Left ventricle myocardium superior (tissue), 1 donor: ENCODE measurements at places on chromosomes 2 and 18. TPM values are rescaled to one million over a fixed set of nuclear protein-coding genes. Genes with fewer than 3 reads are reported as not detected.

The NEB gene
- 0.55 TPM for total RNA-seq

GRCh38 chr2:46716927-46717326 lies 198.7 kb downstream of the MCFD2 start:
- DNase-seq: no peak

DNA sequence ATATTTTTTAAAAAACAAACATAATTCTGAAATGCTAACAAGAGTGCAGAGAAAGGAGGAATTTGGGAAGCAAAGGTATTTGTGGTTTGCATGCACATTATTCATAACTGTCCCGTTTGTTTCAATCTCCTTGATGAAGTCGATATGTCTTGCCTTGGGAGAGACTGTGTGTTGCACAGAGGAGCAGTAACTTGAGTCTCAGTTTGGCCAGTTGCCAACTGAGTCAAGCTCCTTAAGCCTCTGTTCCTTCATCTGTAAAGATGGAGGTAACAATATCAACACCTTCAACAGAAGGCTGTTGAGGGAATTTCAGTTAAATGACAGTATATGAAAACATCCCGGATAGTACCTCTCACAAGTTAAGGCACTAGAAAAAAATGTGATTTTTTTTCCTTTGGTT lies 226.2 kb downstream of the ASXL3 start:
- no peak for DNase-seq

- DNase-seq: no peak
Observed at GRCh38 chr2:186699742-186700141, 5.9 kb downstream of the FAM171B start.

The IL36G gene
- total RNA-seq: not detected

The IL36RN gene
- total RNA-seq: not detected

DNA sequence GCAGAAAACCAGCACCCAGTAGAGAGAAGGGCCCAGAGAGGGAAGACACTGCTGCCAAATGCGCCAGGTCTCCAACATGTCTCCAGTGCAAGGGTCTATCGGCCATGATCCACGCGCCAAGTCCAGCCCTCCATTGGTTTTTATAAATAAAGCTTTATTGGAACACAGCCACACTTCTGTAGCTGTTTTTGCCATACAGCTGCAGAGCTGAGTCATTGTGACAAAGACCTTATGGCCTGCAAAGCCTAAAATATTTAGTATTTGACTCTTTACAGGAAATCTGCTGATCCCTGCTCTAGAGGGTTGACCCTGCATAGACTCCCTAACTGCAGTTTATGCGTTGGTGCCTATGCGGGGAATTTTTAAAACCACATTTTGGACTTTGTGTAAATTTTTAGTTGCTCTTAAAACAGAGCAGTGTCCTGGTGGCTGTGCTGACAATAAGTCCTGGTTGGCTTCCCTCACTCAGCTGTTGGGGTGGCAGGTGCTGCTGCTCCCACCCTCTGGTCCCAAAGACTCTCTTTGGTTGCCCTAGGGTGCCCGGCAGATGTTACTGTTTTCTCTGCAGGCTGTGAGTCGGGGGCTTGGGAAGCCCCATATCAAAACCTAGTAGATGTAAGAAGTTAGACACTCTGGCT lies 154.9 kb downstream of the CTIF start:
- DNase-seq: no peak

DNA sequence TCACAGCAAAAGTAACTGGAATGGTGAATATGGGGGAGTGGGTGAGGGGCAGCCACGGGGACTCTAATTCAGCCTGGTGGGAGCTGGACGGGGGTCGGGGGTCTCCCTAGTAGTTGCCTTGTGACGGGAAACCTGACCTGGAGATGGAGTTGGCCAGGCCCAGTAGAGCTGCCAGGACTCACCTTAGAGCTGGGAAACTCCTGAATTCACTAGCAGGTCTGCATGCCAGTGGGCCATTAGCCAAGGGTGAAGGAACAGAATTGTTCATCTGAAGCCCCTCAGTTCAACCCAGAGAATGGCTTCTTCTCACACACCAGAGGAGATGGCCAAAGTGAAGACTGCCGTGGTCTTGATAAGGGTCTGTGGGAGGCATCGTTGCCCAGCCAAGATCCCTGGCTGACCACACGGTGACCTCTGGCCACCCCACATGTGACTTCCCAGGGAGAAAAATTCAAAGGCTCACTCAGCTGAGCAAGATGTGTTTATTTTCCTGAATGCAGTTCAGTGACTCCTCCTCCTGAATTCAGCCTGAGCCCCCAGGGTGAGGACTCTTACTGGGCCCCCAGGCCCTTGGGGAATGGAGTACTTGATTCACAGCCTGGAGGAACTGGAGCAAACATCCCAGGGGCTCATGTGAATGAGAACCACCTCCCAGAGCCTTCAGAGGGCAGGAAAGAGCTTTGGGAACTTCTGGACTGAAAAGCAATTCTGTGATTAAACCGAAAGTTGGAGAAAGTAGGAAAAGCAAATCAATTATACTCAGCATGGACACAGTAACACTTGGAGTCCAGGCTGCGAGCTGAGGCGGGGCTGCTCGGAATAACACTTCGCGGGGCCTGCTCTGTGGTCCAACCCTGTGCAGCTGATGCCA lies 25.2 kb downstream of the MOCOS start:
- peak; percentile 31 for DNase-seq

DNA sequence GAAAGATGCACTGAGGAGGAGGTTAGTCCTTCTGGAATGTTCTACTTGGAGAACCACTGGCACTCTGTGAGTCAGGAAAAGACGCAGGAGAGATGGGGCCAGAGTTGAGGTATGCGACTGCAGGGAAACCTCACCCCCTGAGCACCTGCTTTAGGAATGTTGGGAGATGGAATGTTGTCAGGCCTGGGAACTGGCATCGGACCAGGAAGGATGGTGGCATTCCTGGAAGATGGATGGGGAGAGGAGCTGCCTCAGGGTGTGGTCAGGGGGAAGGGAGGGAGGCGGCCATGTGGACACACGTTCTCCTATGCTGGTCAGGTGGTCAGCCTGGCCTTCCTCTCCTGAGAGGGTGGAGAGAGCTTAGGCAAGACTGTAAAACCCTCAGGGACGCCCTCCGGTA lies 146.3 kb downstream of the CELF4 start:
- DNase-seq: no peak

The PCARE gene
- total RNA-seq: 0.84 TPM

DNA sequence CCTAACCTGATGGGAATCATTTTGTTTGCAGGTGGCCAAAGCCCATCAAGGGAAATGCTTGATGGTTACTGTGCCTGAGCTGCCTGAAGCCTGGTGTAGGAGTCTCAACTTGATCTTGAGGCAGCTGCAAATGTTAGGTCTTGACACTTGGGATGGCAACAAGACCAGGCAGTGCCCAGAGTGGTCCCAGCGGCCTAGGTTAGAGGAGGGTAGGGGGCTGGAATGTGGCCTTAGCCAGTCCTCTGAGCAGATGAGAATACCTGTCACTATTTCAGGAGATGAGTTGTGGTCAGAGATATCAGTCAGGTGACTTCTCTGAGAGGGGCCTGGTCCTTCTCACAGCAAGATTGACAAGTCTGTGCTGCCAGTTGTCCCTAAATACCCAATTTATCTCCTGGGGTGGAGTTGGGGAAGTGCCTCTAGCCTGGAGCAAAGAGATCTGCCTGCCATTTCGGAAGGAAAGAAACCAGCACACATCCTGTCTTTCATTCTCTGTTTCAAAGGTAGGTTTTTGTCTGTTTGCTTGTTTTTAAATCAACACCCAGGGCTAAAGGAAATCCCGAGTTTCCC lies 13.4 kb downstream of the SPTBN1 start:
- DNase-seq: no peak

DNA sequence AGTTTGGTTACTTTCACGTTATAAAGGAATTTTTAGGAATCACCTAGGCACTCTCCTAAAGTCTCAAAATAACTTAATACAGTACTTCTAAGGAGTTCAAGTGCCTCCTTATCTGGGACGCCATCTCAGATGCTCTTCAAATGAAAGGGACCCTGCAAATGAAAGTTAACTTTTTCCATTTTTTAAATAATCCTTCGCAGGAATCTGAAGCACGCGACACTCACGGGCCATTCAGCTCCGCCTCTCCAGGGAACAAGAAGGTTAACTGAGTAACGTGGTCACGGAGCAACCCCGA lies 537 bp upstream of the ZC3H15 start:
- no peak for DNase-seq

GRCh38 chr2:71788601-71789240 lies 335.4 kb downstream of the DYSF start:
- DNase-seq: no peak

The ARHGAP28 gene
- 1.4 TPM for total RNA-seq

- DNase-seq: no peak
Observed at GRCh38 chr2:75577280-75577679, 16.5 kb upstream of the EVA1A start.

- DNase-seq: no peak
Observed at GRCh38 chr18:77151033-77151771, 18.6 kb upstream of the MBP start.

GRCh38 chr2:216082805-216083204 lies 1.1 kb downstream of the TMEM169 start:
- DNase-seq: no peak

GRCh38 chr2:27123302-27124150 lies at the start of gene ABHD1:
TSS of gene ABHD1 (plus strand) at chr2:27123815. CDS start at chr2:27123949, 134 bp downstream.
- DNase-seq: peak; percentile 88

The CLEC4F gene
- 0.25 TPM for total RNA-seq

The RAB3GAP1 gene
- 53.2 TPM for total RNA-seq

DNA sequence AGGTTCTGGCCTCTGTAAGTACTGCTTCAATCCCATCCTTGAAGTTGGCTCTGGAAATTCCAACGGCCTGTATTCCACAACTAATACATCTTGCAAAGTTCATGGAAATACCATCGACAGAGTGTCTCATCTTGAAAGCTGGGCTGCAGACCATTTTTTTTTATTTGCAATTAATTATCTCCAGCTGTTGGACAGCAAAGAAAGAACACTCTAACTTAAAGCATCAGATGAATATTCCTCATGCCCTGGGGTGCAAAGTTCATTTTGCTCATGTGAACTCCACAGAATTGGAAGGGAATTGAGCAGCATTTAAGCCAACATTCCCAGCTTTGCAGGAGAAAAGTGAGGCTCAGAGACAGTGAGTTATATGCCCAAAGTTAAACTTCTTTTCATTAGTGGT lies 96.5 kb upstream of the PIEZO2 start:
- DNase-seq: no peak

- no peak for DNase-seq
Observed at GRCh38 chr2:43028188-43028587, 198.2 kb downstream of the ZFP36L2 start.

DNA sequence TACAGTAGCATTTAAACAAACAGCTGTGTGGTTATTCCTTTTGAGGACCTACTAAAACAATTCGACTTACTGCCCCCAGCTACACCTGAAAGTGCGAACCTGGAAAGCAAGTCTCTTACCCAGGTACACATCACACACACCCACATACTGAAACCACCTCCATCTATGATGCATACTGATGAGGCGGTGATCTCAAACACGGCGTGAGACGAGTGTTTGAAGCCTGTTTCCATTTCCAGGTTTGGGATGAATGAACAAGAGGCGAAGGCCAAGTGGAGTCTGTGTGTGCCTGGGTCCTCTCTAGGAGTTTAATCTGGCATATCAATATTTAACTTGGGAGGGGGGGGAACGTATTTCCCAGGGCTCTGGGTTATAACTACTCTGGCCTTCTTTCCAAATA lies 1.6 kb downstream of the TMEM185B start:
- no peak for DNase-seq

- no peak for DNase-seq
Observed at GRCh38 chr18:25061395-25061794, 290.6 kb downstream of the ZNF521 start.

- no peak for DNase-seq
Observed at GRCh38 chr2:111029181-111029927, 91.4 kb upstream of the BCL2L11 start.

The FAM237A gene
- total RNA-seq: 2.0 TPM

The ZNF385B gene
- 4.1 TPM for total RNA-seq

The PRPF40A gene
- total RNA-seq: 33.2 TPM

GRCh38 chr2:43269706-43270105 lies 43.3 kb upstream of the ZFP36L2 start:
- peak; percentile 78 for DNase-seq

The EVX2 gene
- not detected for total RNA-seq

- DNase-seq: no peak
Observed at GRCh38 chr18:78527984-78528383, 451.6 kb upstream of the SALL3 start.
